ENCODE measurements at places on chromosomes 11 and 22.
A peak's percentile ranks its signal among the peaks of the same experiment; 100 is the strongest.

- peak; percentile 81 for DNase-seq
Measured at GRCh38 chr11:16977994-16978315, 36.3 kb downstream of the PLEKHA7 start.

- peak; percentile 86 for DNase-seq
Measured at GRCh38 chr22:44975427-44976262, 34.2 kb downstream of the PHF21B start.

DNA sequence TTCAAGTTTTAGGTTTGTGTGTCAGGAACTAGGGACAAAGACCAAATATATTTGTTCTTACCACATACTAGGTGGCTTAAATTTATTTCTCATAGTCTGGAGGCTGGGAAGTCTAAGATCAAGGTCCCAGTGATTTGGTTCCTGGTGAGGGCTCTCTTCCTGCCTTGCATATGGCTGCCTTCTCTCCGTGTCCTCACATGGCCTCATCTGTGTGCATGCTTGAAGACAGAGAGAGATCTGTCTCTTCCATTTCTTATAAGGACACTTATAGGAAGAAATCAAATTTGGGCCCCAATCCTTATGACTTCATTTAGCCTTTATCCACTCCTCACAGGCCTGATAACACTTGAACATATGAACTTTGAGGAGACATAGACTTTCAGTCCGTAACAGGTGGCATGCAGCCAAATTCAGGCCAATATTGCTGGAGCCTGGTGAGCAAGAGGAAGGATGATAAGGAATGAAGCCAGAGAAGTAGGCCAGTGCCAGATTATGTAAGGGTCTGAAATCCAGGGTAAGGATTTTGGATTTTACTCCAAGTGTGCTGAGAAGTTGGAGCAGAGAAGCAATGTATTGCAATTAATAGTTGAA lies 35.1 kb downstream of the TTC17 start:
- DNase-seq, result no peak

- peak; percentile 39 for DNase-seq
Measured at GRCh38 chr22:38866399-38867123, 5.5 kb downstream of the CBX6 start.

DNA sequence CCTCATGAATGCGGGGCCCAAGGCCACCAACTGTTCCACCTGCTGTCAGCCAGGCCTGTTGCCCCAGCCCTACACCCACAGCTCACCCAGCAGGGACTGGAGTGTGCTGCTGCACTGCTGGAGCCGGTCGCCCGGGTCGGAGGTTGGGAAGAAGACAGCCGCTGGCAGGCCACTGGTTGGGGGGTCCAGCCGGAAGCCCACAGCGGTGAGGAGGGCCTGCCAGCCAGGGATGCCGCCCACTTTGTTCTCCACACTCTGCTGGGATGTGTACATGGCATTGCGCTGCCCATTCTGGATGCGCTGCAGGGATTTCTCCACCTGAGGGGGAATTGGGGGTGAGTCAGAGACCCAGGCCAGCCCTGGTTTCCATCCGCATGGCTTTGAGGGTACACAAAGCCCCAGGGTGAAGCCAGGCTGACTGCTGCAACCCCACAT lies 74.2 kb upstream of the PITPNB start:
- DNase-seq, result no peak
